ENCODE measurements at places on chromosomes 1 and 21.

DNA sequence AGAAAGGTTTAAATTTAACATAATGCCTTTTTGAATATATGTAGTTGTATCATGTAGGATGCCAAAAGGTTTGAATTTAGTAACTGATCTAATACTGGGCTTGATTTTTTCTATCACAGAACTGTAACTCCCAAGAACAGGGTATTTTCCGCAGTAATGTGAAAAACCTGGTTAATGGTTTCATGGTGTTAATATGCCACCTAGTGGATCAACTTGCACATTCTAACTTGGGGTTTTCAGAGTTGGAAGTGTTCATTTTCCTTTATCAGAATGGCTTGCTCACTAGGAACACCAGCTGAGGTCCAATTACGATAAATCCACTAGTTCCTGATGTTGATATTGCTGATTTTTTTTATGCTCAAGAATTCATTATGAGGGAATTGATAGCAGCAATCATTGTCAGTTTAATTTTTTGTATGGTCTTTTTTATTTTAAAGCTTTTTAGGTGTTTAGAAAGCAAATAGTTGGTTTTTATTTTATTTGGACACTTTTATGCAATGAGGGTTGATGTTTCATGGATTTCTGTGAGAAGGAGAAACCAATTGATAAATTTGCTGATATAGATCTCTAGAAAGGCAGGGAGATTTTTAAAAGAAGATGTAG lies 157.2 kb downstream of the PLA2G4A start:
- no peak for DNase-seq

GRCh38 chr1:21174654-21175323 lies 1.9 kb downstream of the EIF4G3 start:
- DNase-seq, result no peak

- DNase-seq, result no peak
Measured at GRCh38 chr1:172431204-172431603, 10.7 kb downstream of the C1orf105 start.

DNA sequence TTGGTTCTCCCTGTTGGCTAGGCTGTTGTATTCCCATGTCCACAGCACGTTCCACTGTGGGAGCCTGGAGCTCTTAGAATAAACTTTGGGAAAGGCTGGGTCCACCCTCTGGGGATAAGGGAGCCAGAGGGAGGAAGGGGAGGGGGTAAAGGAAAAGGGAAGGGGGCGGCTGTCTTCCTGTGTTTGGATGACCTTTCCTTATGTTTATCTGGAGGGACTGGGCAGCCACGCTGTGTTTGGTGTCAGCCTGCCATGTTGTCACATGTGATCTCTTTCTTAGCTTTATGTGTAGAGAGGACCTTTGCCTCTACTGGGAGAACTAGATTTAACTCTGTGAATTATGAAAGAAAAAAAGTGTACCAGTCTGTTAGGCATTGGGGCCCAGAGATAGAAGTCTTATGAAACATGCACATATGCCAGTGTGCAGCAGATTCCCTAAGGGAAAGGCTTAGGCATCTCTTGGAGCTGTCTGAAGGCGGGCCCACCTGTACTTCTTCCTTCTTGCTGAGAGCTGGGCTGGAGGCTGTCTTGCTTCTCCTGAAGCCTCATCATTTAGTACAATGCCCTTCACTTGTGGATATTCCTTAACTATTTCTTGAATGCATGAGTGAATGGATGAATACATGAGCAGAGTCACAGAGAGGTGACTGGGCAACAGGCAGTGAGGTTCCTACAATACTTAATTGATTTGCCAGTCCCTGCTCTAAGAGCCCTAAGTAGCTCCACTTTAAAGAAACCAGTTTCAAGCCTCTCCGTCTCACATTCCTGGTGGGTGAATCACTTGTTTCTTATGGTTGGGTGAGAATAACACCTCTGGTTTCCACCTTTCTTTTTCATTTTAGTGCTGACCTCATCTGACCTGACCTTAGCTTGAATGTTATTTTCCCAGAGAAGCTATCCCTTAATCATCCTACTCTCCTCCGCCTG lies 62.5 kb upstream of the ARHGAP29 start:
- DNase-seq, result no peak

DNA sequence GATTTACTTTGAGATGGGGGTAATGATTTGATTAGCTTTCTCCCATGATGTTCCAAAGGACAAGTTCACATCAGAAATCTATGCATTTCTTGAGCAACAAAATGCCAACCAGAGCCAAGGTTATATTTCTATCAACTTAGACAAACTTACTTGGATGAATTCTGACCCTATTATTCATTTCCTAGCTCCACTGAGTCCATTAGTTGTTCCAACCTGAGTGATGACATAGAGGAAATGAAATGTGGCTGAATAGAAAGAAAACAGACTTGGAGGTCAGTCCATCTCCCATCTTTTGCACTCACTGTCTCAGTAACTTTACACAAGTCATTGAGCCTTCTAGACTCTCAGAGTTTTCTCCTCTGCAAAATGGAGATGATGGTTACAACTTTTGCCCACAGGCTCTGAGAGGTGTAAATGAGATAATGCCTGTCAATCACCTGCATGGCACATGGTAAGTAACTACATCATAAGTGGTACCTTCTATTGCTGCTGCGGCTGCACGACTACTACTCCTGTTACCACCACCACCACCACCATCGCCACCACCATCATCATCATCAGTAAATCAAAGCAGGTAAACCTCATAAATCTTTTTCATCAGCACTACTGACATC lies 98.2 kb downstream of the PTPN14 start:
- DNase-seq, result no peak

- DNase-seq, result no peak
Measured at GRCh38 chr1:37802439-37802838, 5.2 kb upstream of the C1orf122 start.

DNA sequence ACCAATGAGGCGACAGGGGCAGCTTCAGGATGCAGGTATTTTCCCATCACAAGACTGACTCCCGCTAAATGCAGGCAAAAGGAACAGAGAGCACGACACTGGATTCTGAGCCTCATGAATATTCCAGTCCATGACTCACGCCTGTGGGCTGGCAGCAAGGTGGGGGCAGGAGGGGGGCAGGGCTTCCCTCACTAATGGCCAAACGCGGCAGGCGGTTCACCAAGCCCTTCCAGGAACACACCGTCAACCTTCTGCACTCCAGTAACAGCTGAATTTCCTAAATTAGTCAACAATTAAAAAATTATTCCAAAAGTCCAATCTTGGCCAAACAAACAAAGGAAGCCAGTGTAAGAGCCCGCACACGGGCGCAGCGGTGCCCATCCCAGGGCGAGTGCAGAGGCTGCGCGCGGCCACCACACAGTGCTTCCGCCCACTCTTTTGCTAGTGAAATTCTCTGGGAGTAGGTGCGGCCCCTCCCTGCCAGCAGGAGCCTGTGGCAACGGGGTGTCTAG lies 12.5 kb upstream of the GPR153 start:
- no peak for DNase-seq

GRCh38 chr1:179366093-179366800 lies 476 bp downstream of the AXDND1 start:
- no peak for DNase-seq

DNA sequence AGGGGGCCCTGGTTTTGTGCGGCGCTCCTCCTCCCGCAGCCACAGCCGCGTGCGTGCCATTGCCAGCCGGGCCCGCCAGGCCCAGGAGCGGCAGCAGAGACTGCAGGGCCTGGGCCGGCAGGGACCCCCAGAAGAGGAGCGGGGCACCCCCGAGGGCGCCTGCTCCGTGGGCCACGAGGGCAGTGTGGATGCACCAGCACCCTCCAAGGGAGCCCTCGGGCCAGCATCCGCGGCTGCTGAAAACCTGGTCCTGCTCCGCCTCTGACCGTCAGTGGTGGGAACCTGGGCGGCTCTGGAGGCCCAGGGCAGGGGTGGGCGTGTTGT lies 21.5 kb downstream of the PANK4 start:
- no peak for DNase-seq
